ENCODE measurements at places on chromosomes 2 and 18.

DNA sequence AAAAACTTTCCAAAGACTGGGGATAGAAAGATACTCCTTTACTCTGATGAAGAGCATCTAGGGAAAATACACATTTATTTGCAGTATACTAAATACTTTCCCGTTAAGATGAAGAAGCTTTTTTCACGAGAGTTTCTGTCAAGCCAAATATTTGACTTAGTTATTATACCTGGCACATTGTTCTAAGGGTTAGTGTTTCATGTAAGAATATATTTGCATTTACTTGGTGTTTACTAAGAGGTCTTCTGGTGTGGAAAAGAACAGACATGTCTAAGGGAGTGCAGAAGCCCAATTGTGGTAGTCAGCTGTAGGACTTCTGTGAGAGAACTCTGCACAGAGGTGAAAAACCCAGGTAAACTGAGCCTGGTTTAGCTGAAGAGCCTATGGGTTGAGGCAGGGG lies 457.6 kb upstream of the SOX11 start:
- no peak for DNase-seq

DNA sequence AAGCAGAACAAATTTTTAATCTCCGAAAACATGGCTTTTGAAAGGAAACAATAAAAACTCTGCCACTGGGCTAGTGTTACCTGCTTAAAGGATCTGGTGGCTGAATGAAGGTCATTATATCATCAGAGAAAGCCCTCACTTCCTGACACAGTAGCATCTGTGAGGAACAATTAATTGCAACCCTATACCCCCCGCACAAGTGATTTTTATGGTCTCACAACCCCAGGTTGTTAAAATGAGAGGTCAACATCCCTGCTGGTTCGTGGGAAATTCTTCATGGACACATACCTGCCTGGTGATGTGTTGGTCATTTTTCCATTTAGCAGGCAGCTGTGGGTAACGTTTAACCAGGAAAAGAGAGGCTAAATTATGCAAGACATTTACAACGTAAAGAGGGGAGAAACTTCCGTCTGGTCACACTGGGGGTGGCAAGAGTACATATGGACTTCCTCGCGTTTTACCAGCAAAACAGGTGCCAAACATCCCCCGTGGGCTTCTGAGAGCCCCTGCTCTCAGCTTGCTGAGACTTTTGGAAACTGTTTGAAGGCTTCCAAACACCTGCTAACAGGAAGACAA lies 29.2 kb downstream of the NIFK start:
- DNase-seq, result no peak

DNA sequence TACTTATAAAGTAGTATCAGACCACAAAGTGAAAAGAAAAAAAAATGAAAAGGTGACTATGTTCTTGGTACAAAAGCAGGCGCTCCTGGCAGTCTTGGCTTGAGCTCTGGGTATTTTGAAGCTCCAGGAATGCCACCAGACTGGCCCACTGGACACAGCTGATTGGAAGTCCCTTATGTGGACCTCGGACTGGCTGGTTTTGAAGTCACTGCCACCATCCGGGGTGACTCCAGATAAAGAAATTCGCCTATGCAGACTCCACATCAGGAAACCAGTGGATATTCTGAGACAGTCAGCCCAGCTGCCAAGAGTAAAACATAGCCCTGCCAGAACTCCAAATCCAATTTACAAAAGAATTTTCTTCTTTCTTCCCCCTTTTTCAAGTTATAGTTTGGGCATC lies 28.0 kb downstream of the ACKR3 start:
- no peak for DNase-seq

- DNase-seq, result no peak
Observed at GRCh38 chr2:18422432-18423165, 137.9 kb downstream of the RDH14 start.
